ENCODE measurements at places on chromosomes 7 and 10.

DNA sequence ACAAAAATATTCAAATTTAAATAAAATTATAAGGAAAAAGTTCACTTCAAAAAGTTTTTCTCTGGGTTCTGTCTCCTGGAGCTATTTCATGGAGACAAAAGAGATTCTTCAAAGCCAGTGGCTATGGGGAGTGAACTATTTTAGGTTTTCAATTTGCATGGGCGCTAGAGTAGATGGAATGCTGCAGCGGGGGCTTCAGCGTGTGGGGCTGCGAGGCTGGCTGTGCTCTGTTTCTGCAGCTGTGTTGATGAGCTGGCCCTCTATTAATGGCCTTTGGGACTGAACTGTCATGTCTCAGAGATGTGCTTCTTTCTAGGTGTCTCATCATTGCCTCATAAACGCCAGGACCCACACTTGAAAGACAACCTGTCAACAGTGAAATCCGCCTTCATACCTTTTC, 108.4 kb upstream of the NPY start:
- DNase-seq: no peak

DNA sequence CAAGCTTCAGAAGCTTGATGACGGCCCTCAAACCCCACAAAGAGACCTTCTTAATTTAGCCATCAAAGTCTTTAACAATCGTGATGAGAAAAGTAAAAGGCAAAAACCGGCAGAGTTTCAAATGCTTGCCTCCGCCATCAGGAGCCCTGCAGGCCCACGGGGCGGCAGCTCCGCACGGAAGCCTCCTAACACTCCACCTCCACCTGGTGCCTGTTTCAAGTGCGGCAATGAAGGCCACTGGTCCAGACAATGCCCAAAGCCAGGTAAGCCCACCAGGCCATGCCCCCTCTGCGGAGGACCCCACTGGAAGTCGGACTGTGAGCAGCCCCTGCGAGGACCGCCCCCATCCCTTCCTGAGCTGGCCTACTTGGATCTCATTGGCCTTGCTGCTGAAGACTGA, 43.6 kb downstream of the CBX3 start:
- no peak for DNase-seq

GRCh38 chr10:84499846-84500245, 171.5 kb downstream of the CCSER2 start:
- DNase-seq: no peak

- no peak for DNase-seq
Observed at GRCh38 chr7:101567230-101567629, 61.9 kb downstream of the MYL10 start.

- no peak for DNase-seq
Observed at GRCh38 chr7:47496056-47496665, 85.8 kb downstream of the TNS3 start.

DNA sequence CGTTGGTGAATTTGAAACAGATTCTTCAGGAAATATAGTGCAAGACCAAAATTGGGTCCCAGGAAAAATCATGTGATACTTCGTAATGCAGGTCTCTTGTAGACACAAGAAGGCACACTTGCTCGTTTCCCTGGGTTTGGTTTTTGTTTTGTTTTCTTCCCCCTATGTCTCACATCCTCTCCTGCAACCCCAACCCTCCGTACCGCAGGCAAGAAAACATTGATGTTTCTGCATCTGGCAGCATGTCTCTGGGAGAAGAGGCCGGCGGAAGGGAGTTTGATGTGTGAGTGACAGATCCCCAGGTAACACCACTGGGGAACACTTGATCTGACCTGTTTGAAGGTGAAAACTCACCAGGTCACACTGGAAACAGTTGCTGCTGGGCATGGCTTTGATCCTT, 718.5 kb downstream of the AUTS2 start:
- no peak for DNase-seq

- no peak for DNase-seq
Observed at GRCh38 chr7:149281508-149282330, 19.7 kb downstream of the ZNF783 start.

GRCh38 chr7:142308326-142308725, 50.5 kb upstream of the PRSS58 start:
- no peak for DNase-seq

- DNase-seq: no peak
Observed at GRCh38 chr10:129446183-129446581, 20.9 kb upstream of the MGMT start.

DNA sequence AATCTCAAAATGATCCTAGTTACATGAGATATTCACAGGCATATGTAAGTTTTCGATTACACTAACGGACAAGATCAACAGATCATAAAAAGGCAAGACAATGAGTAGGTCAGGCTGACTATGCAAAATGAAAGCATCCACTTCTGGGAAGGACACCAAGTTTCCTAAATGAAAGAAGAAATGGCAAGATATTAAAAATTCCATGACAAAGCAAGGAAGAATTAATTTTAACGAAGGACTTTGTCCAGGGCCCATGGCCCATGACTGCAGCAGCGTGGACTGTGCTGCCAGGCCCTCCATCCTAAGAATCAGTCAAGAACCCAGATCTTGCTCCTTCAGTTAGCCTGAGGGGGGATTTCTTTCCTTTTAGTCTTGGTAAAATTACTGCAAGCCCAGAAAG, 182.4 kb upstream of the FRMD4A start:
- DNase-seq: no peak

DNA sequence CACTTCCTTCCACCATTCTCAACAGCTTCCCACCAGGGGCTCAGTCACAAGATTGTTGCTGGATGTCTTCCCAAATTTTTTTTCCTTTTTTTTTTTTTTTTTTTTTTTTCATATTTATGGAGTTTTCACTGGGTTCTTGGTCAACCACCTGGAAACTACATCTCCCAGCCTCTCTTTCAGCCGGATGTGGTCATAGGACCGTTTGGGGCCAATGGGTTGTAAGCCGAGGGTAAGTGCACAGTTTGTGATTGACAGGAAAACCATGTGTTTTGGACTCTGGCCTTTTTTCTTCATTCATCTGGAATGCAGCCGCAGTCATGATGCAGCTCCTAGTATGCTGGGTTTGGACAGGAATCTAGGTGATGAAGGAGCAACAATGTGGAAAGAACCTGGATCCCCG, 337.1 kb upstream of the FOXK1 start:
- no peak for DNase-seq

DNA sequence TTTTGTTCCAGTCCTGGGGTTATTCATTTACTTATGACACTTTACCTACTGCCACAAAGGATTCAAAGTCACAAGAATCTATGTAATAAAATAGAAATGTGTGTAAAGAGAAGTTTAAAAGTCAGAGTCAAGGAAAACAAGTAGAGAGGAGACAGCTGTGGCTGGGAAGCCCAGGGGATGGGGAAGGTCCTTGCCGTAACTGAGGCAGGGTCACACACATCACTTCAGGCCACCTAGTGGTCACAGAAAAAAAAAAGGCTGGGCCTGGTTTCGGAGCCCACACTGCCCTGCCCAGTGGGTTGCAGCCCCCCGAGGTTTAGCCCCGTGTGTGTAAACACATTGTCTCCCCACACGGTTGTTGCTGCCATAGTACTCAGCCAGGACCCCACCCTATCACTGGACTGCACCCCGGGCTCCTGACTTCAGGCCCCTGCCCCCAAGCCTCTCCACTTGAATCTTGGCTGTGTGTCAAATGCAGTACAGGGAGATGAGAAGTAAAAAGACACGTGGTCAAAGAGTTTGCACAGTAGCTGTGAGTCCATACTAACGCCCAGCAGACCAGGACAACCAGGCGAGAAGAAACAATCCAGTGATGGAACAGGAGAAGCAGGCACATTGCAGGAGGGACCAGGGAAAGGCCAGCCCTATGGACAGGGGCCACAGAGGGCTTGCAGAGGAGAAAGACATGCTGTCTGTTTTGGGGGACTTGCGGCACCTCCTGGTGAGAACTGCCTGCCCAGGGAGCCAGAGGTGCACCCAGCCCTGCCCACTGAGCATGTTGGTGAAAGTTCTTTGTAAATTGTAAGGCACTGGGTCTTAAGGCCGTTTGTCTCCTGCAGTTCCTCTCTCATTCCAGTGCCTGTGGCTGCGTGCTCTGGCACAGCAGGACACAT, 91.4 kb upstream of the MACROH2A2 start:
- peak; percentile 28 for DNase-seq

DNA sequence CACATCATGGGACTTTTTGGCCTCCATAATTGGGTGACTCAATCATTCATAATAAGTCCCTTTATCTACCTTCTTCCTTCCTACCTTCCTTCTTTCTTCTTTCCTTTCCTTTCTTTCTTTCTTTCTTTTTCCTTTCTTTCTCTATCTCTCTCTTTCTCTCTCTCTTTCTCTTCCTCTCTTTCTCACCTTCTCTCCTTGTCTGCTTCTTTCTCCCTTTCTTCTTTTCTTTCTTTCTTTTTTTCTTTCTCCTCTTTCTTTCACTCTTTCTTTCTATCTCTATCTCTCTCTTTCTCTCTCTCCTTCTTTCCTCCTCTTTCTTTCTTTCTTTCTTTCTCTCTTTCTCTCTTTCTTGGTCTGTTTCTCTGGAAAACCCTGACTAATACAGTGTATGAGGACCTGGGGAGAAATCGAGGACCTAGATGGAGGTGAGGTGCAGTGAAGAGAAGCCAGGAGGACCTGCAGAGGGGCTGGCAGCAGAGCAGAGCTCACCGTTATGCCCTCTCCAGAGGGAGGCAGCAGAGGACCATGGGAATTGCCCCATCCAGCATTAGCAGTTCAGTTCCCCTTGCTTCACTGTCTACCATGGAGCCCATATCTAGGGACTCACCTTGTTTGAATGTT, 52.7 kb upstream of the BTRC start:
- DNase-seq: peak; percentile 67

- DNase-seq: no peak
Observed at GRCh38 chr10:80589726-80590373, 52.1 kb downstream of the SH2D4B start.

- no peak for DNase-seq
Observed at GRCh38 chr7:74179935-74180604, 5.9 kb downstream of the EIF4H start.

DNA sequence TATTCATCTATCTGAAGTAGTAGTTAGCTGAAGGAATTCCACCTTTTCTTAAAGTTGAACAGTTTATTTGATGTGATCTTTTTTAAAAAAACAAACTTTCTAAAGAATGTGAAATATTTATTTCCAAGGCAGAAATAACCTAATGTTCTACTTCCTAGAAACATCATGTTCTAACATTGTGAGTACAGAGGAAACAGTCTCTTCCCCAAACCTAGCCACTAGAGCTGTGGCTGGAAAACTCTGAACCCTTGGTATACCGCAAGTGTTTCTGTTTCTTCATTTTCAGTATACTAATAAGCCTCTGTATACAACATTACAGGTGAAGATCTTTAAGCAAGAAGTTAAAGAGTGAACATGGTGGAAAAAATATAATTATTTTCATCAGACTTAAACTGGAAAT, 35.1 kb downstream of the NOC3L start:
- no peak for DNase-seq

DNA sequence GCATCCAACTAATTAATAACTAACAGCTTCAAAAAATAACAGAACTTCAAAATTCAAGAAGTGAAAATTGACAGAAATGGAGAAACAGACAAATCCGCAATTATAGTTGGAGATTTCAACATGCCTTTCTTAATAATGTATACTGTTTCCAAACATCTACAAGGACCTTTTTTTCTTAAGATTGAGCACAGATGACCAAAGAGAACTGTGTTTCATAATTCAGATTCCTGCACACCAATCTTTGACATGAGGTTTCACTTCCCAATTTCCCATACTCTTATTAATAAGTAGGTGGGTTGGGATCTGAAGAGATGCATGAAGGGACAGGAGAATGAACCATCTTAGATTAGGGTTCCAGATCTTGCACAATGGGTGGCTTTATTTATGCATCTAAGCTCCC, 24.9 kb upstream of the GIMAP7 start:
- no peak for DNase-seq

DNA sequence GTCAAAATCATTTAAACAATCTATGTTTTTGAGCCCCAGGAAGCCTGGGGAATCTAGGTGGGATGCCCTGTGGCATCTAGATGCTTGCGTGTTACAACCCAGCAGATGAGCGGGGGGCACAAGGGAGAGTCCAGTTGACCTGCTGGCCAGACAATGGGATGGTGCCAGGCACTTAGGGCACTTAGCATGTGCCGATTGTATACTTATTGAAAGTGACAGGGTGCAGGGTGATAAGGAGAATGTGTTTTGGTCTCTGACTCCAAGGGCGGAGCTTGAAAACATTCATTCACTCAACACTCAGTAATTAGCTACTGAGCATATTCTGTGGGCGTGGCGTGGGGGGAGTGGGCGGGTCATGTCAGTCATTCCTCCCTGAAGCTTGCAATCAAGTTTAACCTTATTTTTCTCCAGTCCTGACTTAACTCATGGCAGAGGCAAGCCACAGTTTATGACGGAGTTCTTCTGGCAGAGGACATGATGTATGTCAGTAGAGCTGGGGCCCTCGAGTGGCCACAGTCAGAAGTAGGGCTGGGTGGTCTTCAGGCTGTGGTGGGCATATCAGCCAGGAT, 115.1 kb downstream of the PRKCQ start:
- no peak for DNase-seq

DNA sequence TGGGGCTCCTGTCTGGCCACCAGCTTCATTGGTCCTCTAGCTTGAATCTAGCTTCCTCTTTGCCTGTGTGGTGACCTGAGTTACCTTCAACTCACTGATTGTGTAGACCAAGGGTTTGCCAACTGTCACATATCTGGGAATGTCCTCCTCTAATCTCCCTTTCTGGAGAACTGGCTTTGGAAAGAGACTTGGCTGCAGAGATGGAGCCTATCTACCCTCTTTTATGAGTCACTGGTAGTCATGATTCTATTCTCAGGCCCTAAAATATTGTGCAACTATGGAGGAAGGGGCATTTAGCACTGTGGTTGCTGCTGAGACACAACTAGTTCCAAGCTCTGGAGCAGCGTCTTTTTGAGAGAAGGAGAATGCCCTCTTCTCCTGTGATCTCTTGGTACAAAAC, 691.3 kb downstream of the KCNMA1 start:
- DNase-seq: no peak

DNA sequence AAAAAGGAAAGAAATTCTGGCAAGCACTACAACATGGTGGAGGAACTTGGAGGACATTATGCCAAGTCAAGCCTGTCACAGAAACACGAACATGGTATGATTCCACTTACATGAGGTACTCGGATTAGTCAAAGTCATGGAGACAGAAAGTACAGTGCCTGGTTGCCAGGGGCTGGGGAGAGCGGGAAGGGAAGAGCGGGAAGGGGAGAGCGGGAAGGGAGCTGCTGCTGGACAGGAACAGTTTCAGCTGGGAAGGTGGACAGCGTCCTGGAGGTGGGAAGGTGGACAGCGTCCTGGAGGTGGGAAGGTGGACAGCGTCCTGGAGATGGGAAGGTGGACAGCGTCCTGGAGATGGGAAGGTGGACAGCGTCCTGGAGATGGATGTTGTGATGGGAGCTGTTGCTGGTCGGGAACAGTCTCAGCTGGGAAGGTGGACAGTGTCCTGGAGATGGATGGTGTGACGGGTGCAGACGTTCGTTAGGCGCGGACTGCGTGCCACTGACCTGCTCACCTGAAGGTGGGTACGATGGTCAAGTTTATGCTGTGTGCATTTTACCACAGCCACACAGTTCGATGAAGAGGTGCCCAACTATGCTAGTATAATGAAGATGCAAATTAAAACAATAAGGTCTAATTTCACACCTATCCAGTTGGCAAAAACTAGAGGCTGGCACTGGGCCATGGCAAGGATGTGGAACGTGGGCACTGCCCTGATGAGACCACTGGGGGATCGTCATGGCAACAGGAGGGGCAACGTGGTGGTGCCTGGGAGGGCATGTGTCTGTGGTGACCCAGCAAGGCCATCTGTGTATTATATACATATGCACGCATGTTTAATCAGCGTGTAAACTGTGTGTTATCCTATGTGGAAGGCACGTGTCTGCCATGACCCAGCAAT, 103.8 kb downstream of the NKX6-2 start:
- no peak for DNase-seq

All from HT-29 (cell line).